ENCODE measurements at places on chromosomes 5 and 9.

- no peak for DNase-seq
Observed at GRCh38 chr9:113547501-113547900, 84.0 kb downstream of the RGS3 start.

DNA sequence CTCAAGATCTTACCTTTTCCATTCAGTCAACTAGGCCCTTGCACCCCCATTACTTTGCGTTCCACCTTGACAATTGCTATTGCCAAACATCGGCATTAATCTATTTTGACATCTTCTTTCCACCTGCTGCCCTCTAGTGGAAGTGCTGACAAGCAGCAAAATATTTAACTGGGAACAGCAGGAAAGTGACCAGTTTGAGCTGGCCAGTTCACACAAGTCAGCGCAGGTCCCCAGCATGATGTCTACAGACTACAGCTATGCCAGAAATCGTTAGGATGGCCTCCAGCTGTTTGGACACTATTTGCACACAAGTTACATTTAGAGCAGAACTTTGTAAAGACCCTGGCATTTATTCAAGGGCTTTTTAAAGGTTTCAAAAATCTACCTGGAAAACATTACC, 160.1 kb downstream of the GHR start:
- peak; percentile 73 for DNase-seq

DNA sequence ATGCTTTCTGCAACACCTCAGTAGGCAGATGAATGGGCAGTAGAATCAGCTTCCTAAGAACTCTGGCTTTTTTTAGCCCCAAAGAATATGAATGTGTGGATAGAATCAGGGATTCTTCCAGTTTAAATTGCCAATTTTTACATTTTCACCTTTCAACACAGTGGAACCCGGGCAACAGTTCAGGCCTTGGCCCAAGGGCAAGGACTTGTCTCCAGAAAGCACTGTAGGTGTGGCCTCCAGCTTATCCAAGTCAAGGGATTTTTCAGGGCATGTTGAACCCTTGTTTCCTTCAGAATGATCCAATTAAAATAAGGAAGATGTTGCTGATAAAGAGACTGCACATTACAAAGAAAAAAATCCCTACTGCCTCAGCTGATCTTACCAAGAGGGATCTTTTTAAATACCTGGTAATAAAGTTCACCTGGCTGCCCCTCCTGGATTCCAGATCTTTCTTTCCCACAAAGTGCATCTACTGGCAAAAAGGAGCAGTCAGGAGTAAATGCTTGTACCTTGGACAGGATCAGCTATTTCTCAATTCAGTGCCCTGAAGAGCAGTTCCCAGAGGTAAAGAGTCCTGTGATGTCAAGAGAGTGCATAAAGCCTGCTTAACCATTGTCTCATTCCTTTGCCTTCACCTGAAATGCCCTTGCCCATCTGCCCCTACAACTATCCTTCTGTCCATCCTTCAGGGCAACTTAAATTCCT, 80.1 kb upstream of the PLPP6 start:
- DNase-seq = no peak

GRCh38 chr5:132387640-132388117, 18.2 kb downstream of the SLC22A5 start:
- peak; percentile 91 for DNase-seq

DNA sequence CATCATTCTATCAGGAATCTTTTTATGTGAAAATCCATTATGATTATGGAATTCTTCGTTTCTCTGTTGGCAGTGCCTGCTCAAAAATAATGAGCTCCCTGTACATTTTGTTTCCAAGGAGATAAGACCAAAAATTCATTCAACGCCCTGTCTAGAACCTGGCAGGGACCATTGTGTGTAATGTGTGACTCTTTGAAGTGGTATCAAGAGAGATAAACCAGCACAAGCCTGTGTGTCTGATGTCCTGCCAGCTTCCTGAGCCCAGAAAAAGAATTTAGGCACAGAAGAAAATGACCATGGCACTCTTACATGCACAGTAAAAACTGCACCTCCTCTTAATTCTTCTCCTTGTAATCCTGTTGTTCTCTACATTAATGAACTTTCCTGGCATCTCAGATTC, 177.4 kb downstream of the SAXO1 start:
- DNase-seq = no peak

GRCh38 chr5:82390088-82390487, 111.9 kb upstream of the RPS23 start:
- DNase-seq = no peak

- no peak for DNase-seq
Observed at GRCh38 chr5:171299851-171300250, 9.2 kb upstream of the TLX3 start.

- peak; percentile 68 for DNase-seq
Observed at GRCh38 chr5:72185496-72186329, 78.4 kb downstream of the MAP1B start.

DNA sequence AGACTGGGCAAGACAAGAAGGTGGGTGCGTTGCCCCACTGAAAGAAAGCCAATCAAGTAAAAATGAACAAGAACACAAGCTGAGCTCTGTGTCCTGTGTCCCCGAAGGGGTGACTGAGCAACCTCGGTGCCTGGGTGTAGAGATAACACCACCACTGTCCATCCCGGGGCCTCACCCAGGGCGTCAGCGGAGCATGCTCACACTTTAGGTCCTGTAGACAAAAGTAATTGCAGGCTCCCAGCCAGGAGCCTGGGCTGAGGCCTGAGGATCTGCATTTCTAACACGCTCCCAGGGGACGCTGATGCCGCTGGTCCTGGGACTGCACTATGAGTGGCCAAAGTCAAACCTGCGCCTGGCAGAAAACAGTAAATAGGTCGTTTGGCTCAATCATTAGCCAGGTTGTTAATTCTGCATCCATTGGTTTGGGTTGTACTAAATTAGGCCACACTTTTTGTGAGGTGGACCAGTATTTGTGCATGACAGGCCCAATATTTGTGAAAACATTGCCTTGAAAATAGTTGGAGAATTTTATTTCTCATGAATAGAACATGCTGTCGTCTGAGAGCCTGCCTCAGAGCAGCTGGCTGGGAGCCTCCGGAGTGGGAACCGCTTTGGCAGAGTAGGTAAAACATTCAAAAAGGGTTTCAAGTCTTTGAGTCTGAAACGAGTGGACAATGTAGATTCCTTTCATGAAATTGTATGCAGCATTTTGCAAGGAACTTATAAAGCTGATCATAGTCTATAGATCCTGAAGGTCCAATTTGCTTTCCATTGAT, 38.3 kb downstream of the ANKRD33B start:
- no peak for DNase-seq

DNA sequence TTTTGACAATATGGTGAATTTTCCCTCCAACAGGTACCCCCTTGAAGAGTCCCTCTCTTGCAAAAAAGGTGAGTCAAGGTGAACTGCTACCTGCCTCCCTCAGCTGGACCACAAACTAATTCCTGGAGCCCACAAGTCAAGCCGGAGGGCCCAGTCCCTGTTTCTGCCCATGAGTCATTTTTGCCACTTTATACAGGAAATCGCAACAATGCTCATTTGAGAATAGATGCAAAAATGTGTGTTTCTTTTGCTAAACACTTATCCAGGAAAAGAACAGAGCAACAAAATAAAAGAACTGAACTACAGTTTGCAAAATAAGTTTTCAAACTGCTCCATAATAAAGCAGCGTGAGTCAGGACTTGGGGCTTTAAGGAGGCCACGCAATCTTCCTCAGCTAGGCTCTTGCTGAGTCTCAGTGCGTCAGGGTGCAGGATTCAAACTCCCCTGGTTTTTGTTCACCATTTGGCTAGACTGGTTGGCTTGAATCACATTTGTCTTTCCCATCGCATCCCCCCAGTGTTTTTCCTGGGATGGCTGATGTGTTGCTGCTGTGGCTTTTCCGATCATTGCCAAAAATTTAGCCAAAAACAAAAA, 102.7 kb downstream of the GOLPH3 start:
- DNase-seq = no peak

DNA sequence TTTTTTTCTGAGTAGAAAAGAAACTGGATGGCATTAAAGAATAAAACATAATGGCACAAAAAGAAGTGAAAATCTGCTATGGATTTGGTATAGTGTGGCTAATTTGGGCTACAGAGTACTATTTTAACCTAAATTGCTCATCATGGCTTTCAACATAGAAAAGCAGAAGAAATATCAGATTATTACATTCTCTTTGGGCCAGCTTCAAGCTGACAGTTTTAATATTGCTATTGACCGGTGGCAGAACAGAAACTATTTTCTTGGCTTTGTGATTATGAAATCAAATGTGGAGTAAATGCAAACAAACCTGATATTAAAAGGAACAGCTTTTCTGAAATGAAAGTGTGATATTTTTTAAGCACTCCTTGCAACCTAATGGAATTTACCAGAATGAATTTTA, 301.5 kb downstream of the EPB41L4A start:
- DNase-seq = no peak

DNA sequence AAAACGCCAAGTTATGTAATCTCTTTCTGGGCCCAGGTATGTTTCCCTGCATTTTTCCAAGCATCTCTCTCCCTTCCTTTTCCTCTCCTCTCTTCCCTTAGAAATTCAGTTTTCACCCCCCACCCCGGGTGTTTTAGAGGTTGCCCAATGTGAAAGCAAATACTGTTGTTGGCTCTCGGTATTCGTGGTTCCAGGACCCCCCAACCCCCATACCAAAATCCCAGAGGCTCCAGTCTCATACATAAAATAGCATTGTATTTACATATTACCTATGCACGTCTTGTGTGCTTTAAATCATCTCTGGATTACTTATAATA, 48.8 kb downstream of the ACER2 start:
- no peak for DNase-seq

- no peak for DNase-seq
Observed at GRCh38 chr9:2740616-2741015, 23.3 kb downstream of the KCNV2 start.

GRCh38 chr5:124887223-124887622, 140.8 kb upstream of the ZNF608 start:
- no peak for DNase-seq

- no peak for DNase-seq
Observed at GRCh38 chr5:139903450-139903794, 107.8 kb downstream of the PSD2 start.

DNA sequence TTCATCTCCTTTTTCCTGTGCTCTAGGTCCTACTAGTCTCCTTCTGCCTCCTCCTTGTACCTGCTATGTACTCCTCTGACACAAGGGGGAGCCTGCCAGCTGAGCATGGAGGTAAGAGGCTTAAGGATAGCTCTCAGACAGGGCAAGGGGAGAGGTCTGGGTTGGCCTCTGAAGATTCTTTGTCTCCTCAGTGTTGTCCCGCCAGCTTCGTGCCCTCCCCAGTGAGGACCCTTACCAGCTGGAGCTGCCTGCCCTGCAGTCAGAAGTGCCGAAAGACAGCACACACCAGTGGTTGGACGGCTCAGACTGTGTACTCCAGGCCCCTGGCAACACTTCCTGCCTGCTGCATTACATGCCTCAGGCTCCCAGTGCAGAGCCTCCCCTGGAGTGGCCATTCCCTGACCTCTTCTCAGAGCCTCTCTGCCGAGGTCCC, 3.8 kb downstream of the CREB3 start:
- DNase-seq = peak; percentile 82

DNA sequence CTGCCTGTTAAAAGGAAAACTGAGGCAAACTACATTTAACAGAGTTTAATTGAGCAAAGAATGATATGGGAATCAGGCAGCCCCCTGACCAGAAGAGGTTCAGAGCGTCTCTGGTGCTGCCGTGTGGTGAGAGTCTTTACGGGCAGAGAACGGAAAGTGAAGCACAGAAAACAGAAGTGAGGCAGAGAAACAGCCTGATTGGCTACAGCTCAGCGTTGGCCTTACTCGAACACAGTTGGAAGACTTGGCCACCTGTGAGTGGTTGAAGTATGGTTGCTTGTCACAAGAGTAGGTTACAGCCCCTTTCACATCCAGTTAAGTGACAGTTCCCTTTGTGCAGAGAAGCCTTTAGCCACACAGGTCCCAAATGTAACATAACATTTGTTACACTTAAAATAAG, 16.9 kb upstream of the FBP1 start:
- no peak for DNase-seq

GRCh38 chr5:36770125-36770524, 106.4 kb upstream of the NIPBL start:
- no peak for DNase-seq

All from GM03348 (cell line).